ENCODE measurements at places on chromosomes 2 and 18.

DNA sequence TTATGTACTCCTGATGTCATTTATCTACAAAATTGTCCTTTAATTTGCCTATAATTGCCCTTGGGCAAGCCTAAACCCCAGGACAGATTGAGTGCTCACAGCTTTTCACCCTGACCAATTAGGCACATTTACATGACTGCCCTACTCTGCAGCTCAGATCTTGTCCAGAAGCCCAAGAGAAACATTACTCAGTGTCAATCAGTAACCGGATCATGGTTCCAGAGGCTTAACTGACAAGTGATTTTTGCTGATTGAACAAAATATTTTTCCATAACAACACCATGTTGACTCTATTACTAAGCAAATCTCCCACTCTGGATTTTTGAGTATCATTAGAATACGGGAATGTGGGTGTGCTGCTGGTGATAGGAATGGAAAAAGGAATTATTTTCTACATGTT, 465.4 kb upstream of the TNP1 start:
- no peak for DNase-seq

- DNase-seq = no peak
Measured at GRCh38 chr2:188291142-188291616, 495 bp upstream of the GULP1 start.

- no peak for DNase-seq
Measured at GRCh38 chr18:1968801-1969498, 602.4 kb downstream of the METTL4 start.

DNA sequence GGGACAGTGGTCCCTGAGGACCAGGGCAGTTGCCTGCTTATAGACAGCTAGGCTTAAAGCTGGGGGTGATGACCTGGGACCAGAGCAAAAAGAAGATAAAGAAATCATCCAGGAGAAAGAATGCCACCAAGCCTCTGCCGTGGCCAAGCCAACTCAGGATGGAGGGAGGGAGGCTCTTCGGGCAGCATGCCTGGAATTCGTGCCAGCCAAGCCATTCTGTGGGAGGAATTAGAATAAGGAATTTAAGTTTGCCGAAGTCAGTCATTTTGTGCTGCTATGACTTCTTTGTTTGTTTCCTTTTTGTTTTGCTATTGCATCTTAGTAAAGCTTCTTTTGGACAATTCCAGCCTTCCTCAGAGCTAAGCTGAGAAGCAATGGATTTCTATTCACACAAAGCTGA, 124.1 kb downstream of the EN1 start:
- peak; percentile 67 for DNase-seq

- DNase-seq = no peak
Measured at GRCh38 chr2:7346336-7346735, 429.1 kb downstream of the RNF144A start.

DNA sequence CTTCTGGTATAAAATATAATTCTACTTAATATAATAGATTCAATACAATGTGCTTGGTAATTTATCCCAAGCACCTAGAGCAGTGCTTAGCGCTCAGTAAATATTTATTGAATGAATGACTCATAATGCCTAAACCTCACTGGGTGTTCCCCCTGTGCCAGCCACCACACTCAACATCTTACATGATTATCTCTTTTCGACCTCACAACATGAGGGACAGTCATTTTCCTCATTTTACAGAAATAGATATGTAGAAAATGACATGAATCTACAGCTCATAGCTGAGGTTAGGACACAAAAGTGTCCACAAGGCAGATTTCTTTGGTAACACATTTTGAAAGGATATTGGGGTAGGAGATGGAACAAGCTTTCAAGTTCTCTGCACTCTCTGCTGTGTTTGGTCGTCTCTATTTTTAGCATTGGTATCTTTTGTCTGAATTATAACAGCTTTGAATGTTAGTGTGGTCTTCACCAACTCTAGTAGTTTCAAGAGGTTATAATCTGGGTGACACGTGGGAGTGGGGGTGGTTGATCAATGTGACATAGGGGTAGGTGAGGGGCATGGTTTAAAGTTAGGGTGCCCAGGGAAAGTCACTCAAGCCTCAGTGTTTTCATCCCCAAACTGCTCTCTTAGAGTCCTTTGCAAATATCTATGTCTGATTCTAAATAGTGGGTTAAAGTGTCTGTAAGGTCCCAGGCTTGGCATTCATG, 9.8 kb downstream of the MYOM1 start:
- DNase-seq = no peak

- DNase-seq = no peak
Measured at GRCh38 chr18:79693561-79694205, 14.1 kb downstream of the CTDP1 start.

DNA sequence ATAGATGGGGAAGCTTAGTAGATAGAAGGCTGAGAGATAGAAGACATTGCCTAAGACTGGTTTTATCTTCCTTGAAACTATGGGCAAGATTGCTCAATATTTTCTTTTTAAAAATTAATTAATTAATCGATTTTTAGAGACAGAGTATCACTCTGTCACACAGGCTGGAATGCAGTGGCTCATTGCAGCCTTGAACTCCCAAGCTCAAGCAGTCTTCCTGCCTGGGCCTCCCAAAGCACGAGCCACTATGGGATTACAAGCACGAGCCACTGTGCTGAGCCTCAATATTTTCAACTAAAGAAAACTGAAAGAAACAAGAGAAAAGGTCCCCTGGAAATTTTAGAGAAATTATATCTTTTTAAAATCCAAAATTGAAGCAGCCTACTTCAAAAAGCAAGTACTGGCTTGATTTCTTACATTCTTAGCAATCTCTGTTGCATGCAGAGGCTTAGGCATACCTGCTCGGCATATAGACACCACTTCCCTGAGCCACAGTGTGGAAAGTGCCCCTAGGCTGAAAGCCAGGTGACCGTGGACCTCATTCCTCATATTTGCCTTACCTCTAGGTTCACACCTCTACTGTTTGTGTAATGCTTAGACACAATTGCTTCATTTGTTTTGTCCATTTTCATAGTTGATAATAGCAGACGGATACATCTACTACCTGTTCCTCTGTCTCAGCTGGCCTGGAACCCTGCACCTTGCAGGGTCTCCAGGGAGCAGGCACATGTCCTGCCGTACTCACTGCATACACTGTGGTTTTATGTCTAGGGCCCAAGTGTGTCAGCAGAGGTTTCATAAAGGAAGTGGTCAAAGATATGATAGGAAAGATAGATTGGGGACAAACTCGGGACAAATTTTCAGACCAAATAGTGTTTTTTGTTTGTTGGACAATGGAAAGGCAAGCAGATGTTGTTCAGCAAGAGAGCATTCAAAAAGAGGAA, 166.5 kb upstream of the ALPP start:
- no peak for DNase-seq

- no peak for DNase-seq
Measured at GRCh38 chr2:163626639-163627109, 109.1 kb downstream of the FIGN start.

DNA sequence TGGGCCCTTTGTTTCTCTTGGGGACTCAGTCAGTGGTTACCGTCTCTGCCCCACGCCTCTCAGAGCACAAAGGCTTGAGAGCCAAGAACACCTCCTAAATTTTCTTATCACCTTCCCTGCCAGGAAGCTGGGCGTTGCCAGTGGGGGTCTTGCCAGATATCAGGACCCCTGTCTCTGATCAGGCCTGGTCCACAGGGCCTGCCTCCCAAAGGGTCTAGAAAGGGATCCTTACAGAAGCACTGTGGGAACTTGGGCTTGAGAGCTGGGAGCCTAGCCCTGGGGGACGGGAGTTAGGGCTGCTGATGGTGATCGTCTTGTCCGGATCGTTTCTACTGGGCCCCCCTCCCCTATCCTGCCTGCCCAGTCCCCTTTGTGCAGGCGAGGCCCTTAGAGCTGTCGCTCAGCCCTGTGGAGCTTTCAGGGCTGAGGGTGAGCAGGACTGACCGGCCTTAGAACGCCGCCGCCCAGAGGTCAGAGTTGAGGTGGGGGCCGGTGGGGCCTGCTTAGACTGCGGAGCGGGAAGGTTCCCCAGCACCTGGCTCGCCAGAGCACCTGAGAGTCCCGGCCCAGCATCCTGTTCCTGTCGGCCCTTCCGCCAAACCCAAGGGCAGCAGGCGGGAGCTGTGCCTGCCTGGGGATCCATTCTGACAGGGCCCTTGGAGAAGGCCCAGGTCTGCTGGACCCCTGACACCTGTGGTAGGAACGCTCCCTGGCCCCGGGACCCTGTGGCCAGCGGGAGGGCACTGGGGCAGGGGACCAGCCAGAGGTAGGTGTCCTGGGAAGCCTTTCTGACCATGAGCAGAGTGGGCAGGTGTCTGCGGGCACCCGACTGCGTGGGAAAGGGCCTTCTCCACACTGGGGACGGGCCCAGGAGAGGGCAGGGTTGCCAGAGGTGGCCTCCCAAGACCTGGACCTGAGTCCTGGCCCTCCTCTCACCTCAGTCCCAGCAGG, 956 bp downstream of the ESPNL start:
- no peak for DNase-seq

DNA sequence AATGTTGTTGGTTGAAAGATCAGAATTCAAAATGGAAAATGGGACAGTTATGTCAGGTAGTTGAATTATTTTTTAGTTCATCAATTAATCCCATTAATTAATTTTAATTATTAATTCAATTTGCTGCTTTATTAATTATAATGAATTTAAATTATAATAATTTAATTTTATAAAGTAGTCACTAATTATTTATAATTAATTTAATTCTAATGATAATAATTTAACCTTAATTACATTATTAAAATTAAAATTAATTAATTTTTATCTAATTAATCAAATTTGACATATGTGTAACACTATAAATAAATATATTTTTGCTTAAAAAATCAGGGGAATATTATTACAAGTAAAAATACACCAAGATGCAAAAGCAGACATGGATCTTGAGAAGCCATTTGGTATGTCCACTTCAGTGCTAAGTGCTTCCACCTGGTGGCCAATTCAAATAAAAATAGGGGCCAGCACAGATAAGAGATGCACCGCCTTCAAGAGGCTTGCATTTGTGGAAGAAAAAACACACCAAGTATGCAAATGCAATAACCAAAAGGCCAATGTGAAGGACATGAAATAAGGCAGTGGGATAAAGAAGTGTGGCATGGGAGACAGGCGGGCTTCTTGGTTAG, 73.2 kb downstream of the MBP start:
- peak; percentile 51 for DNase-seq

DNA sequence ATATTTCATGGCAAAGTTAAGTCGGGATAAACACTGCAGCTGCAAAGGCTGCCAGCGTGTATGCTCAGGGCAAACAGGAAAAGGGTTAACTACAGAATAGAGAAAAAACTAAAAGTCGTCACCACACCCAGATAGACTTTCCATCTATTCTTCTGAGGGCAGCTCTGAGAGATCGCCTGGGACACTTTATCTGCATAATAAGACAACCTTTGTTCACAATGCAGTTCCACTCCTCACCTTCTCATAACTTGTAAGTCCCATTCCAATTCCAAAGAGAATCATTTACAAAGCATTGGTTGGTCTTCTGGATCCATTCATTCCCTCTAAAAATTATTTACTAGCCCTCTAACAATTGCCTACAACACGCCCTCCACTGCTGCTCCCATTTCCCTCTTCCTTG, 437.4 kb downstream of the RND3 start:
- no peak for DNase-seq

- peak; percentile 71 for DNase-seq
Measured at GRCh38 chr2:85312404-85312803, 15.4 kb downstream of the TGOLN2 start.

GRCh38 chr18:62558015-62558663, 35.3 kb downstream of the ZCCHC2 start:
- DNase-seq = no peak

GRCh38 chr2:126534478-126534877, 121.5 kb upstream of the GYPC start:
- no peak for DNase-seq

DNA sequence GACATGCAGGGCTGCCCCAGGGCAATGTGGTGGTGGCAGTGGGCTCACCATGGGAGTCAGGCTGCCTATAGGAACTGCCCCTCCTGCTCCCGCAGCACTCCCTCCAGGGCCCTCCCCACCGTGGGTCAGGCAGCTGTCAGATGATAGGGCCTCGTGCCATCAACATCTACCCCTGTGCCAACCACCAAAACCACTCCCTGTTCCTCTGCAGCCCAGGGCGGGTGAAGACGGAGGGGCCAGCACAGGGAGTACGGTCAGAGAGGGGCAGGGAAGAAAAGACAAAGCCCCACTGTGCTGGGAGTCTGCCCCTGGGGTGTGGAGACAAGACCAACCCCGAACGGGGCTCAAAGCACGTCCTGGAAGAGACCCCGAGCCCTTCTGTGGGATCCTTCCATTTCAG, 97.4 kb downstream of the TNS1 start:
- no peak for DNase-seq

- peak; percentile 90 for DNase-seq
Measured at GRCh38 chr2:240449764-240450531, 14.5 kb downstream of the GPC1 start.

DNA sequence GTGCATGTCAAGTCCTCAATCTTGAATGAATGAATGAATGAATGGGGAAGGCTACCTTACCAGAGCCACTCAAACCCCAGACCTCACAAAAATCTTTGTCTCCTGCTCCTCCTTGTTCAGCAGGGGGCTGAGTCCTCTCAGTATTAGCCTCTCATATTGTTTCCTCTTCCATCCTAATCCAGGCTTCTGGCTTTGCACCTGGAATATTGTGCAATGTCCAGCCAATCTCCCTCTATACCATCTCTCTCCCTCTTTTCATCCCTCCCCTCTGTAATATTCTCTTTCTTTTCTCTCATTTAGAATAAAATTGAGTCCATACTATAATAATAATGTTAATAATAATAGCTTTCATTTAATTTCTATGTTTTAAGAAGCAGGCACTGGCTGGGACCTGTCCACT, 34.3 kb downstream of the ARHGAP25 start:
- no peak for DNase-seq

- DNase-seq = no peak
Measured at GRCh38 chr2:1360557-1361250, 52.6 kb upstream of the TPO start.

DNA sequence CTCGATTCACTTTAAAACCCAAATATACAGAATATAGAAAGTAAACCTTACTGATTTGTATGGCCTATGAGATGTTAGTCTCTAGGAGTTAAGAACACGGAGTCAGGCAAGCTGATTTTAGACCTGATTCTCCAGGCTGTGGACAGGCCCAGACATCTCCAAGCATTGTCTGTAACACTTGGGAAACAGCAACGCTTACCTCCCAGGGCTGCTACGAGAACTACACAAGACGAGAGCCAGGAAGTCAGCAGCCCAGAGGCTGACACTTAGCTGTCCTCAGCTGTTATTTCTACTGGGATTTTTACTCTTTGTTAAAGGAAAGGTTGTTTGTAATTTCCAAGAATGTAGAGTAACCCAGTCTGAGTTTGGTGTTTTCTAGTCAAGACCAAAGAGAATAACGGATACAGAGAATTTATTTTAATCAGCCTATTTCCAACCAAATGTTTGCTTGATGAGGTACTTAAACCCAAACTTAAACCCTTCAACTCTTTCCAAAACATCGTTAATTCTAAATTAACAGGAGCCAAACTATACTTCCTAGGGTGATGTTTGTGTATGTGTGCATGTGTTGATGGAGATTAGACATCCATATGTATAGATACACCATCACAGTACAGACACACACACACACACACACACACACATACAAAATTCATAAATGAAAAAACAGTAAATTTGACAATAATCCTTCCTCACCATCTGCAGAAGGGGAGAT, 123.4 kb downstream of the LAMA1 start:
- DNase-seq = peak; percentile 34

GRCh38 chr2:207640160-207640559, 15.0 kb upstream of the METTL21A start:
- DNase-seq = no peak

GRCh38 chr2:239329972-239330572, 70.7 kb downstream of the HDAC4 start:
- DNase-seq = no peak

Data from RWPE1 (cell line).